Hematopoietic multipotent progenitor cell (in vitro differentiated cells): ENCODE measurements at places on chromosomes 4 and X.

DNA sequence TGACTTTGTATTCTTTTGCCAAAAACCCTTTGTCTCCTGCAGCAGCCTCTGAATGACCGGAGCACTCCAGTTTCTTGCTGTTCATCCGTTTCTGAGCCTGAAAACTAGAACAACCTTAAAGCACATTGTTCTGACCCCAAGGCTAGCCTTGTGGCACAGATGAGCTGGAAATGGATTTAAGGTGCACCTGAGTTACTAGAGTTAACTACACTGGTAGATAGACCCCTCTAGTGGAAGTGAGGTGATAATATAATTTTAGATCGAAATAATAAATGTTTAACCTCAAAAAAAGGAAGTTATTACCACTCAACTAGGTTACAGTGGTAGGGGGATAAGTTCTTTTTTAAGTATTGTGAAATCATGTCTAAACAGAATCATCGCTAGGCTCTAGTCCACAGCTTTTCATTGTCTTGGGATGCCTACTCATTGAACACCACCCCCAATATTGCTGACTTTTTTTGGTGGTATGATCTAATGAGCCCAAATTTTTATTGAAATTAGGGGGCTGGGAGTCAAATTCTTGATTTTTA lies 2.7 kb downstream of the PLS3 start:
- DNase-seq: no peak

DNA sequence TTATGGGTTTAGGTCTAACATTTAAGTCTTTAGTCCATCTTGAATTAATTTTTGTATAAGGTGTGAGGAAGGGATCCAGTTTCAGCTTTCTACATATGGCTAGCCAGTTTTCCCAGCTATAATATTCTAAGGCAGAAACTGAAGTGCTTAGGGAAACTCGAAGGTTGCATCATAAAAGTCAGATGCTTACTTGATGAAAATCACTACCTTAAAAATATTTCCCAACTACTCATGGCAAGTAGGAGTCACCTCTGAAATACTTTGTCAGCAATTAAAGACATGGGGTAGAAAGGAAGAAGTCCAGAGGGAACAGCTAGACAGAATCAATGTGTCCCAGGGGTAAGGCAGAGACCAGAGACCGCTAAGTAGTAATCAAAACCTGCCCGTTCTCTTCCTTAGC lies 6.3 kb upstream of the AP1S2 start:
- no peak for DNase-seq

DNA sequence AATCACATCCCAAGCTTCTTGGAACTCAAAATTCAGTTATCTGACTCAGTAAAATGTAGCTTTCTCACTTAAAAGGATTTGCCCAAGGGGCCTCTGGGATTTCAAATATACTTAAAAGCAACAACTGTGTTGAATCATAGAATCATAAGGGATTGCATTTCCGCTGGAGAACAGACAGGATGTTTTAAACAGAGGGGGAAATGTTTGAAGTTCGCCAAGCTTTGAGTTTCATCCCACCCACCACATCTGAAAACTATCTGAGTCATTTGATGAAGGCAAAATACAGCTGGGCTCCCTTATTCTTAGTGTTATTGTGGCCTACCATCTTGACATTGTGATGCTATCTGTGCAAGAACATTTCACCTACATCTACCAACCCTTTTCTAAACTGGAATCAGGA lies 73.5 kb downstream of the PPP1R2C start:
- no peak for DNase-seq

- DNase-seq: no peak
Observed at GRCh38 chr4:4344915-4345527, 41.9 kb upstream of the NSG1 start.

- DNase-seq: no peak
Observed at GRCh38 chrX:15816886-15817285, 26.6 kb downstream of the ZRSR2 start.

GRCh38 chr4:6855692-6856297 lies 53.8 kb upstream of the TBC1D14 start:
- DNase-seq: peak; percentile 52

GRCh38 chr4:7358100-7358735 lies 76.5 kb downstream of the PSAPL1 start:
- DNase-seq: no peak

DNA sequence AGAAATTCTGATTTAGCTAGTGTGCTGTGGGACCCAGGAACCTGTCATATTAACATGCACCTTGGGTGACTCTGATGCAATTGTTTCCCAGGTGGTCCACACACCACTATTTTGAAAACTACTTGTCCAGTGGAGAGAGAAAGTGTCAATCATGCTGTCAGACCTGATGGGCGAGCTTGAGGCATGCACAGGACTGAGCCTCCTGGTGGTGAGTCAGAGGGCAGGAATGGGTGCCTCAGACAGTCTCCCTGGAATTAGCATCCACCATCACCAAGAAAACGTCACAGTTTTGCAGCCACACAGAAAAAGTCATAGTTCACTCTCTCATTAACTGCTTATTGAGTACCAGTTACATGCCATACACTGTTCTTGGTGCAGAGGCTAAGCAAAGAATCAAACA lies 181.8 kb upstream of the MAOA start:
- DNase-seq: no peak

DNA sequence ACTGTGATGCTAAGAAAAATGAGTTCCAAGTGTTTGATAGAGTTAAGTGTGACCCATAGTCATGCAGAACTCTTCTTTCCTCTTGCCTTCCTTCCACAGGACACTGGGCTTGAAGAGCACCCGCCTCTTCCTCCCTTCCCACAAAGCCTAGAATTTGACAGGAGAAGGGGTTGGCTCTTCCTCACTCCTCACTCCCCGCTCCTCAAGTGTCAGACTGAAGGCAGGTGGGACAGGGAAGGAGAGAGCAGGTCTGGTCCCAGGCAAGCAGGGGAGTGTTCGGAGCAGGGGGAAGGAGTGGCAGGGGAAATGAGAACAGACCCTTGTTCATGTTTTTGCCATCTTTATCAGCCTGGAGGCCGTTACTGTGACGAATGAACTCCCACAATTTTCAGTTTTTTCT lies 10.7 kb downstream of the MAGED2 start:
- DNase-seq: no peak

- DNase-seq: no peak
Observed at GRCh38 chrX:12241026-12241425, 102.8 kb downstream of the FRMPD4 start.

GRCh38 chr4:121212806-121213205 lies 48.7 kb upstream of the TNIP3 start:
- DNase-seq: no peak

DNA sequence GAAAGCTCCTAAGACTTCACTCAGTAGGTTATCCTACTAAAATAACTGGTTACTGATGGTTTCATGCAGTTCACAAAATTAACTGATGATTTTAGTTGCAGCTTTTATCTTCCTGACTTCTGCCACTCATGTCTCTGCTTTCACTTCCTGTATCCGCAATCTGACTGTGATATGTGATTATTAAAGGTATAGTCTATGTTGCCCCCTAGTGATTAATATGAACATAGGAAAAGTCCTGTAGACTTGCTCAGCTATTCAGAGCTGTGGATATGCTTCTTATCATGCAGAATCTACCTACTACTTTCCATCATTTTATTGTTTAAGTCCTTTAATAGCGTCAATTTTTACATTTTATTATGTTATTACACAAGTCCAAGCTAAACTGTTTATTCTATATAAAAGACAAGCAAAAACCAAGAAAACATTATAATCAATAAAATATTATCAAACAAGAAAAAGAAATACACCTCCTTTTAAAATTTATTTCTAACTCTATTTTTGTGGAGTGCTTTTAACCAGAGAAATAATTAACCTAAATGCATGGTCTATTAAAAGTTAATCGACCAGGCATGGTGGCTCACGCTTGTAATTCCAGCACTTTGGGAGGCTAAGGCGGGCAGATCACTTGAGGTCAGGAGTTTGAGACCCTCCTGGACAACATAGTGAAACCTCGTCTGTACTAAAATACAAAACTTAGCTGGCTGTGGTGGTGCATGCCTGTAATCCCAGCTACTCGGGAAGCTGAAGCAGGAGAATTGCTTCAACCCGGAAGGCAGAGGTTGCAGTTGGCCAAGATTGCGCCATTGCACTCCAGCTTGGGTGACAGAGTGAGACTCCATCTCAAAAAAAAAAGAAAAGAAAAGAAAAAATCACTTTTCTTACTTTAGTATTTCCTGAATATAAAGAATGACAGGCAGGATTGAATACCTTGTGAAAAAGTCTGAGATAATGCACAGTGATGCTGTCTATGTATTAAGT lies 40.4 kb upstream of the TLR2 start:
- DNase-seq: peak; percentile 75

DNA sequence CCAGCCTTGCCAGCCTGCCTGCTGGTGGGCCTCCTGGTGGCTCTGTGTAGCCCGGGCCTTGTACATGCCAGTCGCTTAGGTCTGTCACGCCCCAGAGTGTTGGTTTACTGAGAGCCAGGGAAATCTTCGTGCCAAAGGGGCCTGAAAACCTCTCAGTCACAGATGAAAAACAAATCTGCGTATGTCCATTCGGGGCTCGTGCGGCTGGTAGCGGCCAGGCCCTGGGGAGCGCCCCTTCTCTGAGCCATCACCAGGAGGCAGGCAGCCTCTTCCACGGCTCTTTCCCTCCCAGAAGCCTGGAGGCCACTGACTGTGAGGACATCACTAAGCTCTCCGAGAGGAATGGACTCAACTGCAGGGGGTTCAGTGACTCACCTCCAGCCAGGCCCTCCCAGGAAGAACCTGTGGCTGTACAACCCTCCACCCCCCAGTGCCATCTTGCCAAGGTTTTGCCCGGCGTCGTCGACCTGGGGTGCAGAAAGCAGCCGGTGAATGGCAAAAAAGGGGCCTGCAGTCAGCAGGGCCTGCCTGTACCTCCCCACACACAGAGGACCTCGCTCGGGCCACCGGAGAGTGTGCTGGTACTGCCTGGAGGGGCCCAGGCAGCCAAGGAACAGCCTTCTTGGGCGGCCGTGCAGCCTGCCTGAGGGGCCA lies 162.2 kb downstream of the BCOR start:
- DNase-seq: no peak

GRCh38 chrX:103488332-103488731 lies 31.0 kb downstream of the RAB40A start:
- no peak for DNase-seq

DNA sequence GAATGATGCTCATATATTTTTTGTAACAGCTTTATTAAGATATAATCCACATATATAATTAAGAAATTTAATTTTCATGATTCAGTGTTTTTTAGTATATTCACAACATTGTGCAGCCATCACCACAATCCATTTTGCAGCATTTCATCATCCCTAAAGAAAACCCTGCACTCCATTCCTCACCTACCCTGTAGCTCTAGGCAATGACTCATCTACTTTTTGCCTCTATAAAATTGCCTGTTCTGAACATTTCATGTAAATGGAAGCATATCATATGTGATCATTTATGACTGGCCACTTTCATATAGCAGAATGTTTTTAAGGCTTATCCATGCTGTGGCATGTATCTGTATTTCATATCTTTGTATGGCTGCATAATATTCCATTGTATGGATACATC lies 339.9 kb downstream of the MAPK10 start:
- DNase-seq: no peak

GRCh38 chr4:56318555-56318954 lies 68.7 kb downstream of the AASDH start:
- DNase-seq: no peak

GRCh38 chr4:152106113-152106763 lies 345.4 kb upstream of the GATB start:
- DNase-seq: peak; percentile 71

- DNase-seq: no peak
Observed at GRCh38 chr4:140750470-140750869, 5.7 kb downstream of the TBC1D9 start.

GRCh38 chr4:7985891-7986441 lies 46.3 kb upstream of the AFAP1 start:
- no peak for DNase-seq

GRCh38 chrX:48569958-48570357 lies 4.3 kb upstream of the RBM3 start:
- peak; percentile 11 for DNase-seq
